Left ventricle myocardium inferior (tissue), 1 donor: ENCODE measurements at places on chromosomes 13 and 19. TPM values are rescaled to one million over a fixed set of nuclear protein-coding genes. Genes with fewer than 3 reads are reported as not detected.

The AXL gene
- 13.6 TPM for total RNA-seq

The ARHGAP35 gene
- total RNA-seq: 75.4 TPM

The ZBTB32 gene
- not detected for total RNA-seq

The KIR2DL1 gene
- not detected for total RNA-seq

- DNase-seq: no peak
Observed at GRCh38 chr13:112702341-112702985, 12.6 kb downstream of the ATP11A start.

GRCh38 chr13:48715977-48716376, 62.2 kb downstream of the CYSLTR2 start:
- no peak for DNase-seq

DNA sequence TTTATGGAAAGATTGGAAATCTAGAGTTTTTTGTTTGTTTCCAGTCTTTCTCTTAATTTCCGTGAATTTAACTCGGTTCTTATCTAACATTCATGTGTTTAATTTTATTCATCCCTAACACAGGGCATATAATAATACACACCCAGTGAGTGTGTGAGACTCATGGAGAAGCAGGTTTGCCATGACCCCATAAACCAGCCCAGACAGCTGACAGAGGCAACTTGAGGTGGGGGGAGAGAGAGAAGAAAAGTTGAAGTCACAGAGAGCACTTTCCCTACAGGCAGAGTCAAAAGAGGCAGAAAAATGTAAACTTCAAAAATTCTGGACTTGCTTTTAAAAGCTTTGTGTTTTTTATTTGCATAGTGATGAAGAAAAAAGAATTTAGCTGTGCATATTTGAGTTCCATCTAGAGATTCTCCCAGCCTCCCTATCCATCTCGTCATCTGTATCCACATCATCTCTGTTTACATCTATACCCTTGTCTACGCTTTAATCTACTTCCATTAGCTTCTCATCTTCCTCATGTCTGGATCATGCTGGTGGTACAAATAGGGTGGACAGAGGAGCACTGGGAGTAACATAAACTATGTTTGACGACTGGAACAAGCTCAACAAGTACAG, 60.2 kb downstream of the THSD1 start:
- DNase-seq: no peak

DNA sequence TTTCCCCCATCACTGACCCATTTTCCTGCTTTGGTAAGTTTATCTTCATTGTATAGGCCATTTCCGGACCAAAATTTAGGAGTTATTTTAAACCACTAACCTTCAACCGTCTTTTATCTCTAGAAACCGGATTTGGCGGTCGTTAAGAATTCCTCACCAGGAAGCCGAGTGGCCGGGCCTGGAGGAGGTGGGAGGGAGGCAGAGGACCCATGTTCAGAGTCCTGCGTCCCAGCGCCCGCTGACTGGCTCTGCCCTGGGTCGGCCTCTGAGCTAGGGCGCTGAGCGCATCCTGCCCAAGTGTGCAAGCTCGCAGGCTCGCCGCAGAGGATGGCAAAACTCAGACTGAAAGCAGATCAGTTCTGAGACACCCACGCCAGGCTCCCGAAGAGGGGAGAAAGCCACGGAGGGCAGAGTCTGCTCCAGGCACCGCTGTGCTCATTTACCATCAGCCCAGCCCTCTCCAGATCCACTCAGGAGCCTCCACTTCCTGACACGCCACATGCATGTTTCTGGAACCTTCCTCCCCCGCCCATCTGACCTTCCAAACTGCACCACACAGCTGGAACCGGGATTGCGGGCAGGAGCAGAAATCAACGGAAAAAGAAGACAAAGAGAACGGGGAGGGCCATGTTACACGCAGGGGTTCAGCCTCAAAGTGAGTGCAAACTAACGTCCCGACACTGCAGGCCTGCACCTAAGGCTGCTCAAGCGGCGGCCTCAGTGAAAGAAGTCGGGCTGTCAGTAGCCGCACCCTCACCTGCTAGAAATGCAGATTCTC, 8.3 kb downstream of the COL4A1 start:
- DNase-seq: no peak

DNA sequence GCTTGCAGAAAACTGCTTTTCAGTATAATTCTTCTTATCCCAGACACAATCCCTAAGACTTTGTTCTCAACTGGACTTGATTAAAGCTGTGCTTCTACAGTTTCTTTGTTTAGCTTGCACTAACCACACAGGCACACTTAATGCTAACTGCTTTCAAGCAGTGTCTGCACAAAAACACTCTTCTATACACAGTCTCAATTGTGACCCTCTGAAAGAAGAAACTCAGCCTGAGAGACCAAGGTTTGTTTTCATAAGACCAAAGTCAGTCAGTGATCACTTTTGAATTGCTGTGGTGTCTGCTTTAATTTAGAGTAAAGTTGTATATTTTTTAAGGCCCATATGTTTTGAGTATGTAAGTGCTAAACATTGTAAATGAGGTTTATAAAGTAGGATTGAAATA, 431.2 kb downstream of the KCTD12 start:
- no peak for DNase-seq

DNA sequence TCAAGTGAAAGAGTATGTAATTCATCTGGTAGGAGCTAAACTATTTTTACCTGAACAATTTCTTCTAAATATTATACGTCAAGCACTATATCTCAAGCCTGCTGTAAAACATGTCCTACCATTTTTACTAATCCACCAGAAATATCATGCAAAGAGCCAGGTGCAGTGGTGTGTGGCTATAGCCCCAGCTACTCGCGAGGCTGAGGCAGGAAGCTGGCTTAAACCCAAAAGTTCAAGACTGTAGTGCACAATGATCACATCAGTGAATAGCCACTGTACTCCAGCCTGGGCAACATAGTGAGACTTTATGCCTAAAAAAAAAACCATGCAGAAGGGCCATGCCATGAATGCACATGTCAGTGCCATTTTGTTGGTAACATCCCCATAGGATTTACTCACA, 20.7 kb upstream of the CLN5 start:
- no peak for DNase-seq

DNA sequence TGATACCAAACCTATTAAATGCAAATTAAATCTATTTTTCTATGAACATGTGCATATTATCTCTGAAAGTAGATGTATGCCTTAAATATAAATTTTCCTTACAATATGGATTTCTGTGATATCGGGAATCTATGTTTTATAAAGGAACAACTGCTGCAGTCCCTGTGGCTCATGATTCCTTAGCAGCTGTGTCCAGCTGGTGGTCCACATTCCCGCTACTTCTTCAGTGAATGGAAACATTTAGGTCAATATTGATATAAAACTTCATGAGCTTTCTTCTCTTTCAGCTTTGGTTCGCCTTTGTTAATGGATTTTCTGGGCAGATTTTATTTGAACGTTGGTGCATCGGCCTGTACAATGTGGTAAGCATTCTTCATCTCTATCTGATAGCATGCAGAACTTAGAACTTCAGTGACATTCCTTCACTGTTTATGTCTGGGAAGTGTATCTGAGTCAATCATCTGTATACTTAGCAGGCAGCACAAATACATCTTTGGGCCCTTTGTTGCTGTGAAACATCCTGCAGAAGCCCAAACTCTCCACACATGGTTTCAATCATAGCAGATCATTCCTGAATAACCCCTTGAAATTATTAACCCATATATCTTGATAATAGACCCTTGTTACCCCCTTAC, 223.9 kb downstream of the SHISA2 start:
- DNase-seq: no peak

- no peak for DNase-seq
Observed at GRCh38 chr13:34247596-34247995, 429.6 kb downstream of the RFC3 start.
